Activated B cell treated with CpG ODN at 0.5 μM for 24 hours (primary cell): ENCODE measurements at places on chromosomes 6 and 20.

GRCh38 chr6:136180704-136181511, 69.2 kb downstream of the MTFR2 start:
- DNase-seq: no peak

GRCh38 chr20:5656126-5656525, 94.1 kb upstream of the SHLD1 start:
- DNase-seq: no peak

DNA sequence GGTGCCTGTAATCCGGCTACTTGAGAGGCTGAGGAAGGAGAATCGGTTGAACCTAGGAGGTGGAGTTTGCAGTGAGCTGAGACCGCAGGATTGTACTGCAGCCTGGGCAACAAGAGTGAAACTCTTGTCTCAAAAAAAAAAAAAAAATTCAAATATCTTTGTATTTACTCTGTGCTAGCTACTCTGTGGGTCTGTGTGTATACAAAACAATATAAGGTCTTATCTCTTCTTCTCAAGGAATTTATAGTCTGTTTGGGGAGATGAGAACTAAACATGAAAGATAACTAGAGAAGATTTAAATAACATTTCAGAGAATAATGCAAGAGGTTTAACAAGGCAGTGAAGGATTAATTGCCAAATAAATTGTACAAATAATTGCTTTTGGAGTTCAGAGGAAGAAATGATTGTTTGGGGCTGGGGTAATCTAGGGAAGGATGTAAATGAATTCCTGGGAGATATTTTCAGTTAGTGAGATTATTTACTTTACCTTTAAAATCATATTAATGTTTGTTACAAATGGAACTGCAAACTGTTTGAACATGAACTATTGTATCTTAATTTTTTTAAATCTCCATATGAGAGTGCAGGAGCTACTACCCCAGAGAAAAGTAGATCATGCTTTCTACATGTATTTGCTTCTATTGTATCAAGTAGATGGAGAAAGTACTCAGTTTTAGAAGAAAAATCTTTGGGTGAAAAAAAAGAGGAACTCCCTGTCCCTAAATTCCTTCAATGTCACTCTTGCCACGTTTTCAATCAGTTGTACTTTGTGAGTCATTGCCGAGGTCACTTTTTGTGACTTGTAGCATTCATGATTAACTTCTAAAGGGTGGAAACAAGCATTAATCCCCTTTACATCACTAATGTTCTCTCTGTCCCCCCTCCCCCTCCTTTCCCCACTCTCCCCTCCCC, 39.0 kb downstream of the NCOA3 start:
- no peak for DNase-seq

DNA sequence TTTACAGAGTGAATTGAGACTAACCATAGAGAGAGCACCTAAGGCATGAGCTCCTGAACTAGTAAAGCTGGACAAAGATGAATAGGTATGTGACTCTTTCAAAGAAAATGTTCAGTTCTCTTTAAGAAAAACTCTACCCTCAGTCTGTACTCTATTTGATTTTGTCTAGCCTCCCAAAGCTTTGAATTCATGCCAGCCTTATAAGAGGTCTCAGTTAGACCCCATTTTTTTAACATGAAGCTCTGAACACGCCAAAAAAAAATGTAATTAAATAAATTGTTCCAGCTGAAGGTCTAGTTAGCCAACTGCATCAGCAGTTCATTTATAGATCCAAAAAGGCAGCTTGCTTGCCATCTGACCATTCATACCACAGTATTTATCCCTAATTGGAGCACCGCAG, 71.6 kb downstream of the COL9A1 start:
- DNase-seq: no peak

DNA sequence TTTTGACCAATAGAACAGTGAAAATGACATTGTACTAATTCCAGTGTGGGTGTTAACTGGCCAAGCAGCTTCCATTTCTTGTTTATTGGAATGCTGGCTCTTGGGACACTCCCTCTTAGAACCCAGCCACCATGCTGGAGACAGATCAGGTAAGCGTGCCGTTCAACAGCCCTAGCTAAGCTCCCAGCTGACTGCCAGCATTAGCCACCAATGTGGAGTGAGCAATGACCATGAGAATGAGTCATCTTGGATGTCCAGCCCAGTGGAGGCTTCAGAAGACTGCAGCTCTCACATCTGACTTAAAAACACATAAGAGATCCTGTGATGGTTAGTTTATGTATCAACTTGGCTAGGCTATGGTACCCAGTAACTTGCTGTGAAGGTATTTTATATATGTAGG, 3.0 kb upstream of the LINC00237 start:
- DNase-seq: no peak

- DNase-seq: no peak
Measured at GRCh38 chr6:166402582-166403277, 20.0 kb upstream of the MPC1 start.

- no peak for DNase-seq
Measured at GRCh38 chr6:129575378-129576118, 134.4 kb downstream of the ARHGAP18 start.

DNA sequence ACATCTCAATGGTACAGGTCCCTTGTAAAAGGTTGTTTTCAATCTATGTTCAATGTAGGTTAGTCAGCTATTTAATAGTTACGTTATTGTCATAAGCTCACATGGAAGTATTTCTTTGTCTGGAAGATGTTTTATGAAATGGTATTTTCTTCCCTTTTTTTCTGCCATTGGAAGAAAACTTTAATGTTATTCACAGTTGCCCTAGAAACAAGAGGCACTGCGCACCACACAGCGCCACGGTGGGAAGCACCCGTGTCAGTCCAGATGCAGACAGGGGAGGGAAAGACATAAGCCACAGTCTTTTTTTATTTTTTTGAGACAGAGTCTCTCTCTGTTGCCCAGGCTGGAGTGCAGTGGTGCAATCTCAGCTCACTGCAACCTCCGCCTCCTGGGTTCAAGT, 82.1 kb downstream of the GCNT2 start:
- DNase-seq: no peak
